ENCODE measurements at places on chromosomes 13 and 19.

DNA sequence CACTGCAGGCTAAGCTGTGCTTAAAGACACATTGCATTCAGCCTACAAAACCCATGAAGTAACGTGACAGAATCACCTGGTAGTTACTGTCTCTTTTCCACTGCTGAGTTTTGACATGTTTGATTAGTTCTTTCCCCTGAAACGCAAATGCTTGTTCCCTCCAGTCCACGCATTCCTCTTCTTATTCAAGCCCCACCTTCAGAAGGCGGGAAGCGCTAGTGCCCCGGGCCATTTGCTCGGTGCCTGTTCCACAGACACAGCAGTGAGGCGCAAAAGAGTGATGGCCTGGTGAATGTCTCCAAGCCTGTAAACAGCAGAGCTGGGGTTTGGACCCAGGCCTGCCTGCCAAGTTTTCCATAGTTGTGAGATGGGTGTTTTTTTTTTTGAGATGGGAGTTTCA is 10.9 kb downstream of the ACP4 start:
- no peak for DNase-seq

- DNase-seq: peak; percentile 16
Observed at GRCh38 chr13:45847554-45848224, 3.9 kb downstream of the SIAH3 start.

DNA sequence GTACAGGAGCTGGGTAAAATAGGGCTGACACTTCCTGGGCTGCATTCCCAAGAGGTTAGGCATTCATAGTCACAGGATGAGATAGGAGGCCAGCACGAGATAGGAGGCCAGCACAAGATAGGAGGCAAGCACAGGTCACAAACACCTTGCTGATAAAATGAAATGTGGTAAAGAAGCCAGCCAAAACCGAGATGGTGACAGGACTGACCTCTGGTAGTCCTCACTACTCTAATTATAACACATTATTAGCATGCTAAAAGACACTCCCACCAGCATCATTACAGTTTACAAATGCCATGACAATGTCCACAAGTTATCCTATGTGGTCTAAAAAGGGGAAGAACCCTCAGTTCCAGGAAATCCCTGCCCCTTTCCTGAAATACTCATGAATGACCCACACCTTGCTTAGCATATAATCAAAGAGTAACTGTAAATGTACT is 20.9 kb upstream of the IGSF23 start:
- DNase-seq: no peak

DNA sequence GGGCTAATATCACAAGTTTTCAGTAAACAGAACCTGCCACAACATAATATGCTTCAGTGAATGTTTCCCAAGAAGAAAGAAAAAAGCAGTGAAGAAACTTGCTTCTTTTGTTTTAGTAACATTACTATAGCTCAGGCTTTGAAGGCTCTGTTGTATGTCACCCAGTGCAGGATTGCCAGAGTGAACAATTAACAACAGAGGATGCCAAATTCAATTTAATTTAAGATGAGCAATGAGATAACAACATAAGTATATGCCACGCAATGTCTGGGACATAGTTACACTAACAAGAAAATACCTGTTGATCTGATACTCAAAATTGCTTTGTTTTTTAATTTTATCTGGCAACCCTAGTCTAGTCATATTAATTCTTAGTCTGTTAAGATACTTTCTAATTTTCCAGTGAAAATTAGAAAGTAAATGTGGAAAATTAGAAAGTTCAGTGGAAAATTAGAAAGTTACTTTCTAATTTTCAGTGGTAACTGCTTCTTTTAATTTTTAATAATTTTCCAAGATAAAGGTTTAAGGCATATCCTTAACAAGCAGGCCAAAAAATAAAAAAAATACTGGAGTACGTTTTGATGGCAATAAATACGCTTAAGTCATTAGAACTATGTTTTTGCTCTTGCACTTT is 336.3 kb downstream of the SLITRK6 start:
- no peak for DNase-seq

GRCh38 chr13:112215871-112216270 is 148.9 kb downstream of the SOX1 start:
- no peak for DNase-seq

DNA sequence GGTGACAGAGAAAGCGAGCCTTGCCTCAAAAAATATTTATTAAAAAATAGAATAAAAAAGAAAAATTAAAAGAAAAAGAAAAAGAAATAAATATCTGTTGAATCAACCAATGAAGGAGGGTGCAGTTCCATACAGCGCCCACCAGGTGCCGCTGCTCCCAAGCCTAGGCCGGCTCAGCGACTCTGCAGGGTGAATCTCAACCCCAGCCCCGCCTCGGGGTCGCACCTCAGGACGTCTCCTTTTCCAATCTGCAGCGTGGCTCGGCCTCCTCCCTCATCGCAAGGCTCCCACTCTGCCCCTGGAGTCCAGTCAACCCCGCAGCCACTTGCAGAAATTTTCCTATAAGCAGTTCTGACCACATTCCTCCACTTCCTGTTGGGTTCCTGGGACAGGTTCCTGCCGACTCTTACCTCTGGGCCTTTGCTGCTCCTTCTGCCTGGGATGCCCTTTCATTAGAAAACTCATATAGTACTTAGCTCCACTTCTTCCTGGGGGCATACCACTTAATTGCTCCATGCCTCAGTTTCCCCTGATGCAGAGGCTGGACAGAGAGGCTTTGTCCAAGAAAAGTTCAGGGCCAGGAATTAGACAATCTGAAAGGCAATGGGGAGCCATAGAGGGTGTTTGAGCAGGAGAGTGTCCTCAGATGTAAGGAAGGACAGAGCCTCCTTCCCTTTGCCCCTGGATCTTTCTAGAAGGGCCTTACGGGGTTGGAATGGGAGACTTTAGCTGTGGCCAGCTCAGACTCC is 24.3 kb downstream of the NFILZ start:
- peak; percentile 45 for DNase-seq
